Brain (organoid and tissue), 16 donors: ENCODE measurements at places on chromosomes 2 and 18.
A peak's percentile ranks its signal among the peaks of the same experiment; 100 is the strongest.

DNA sequence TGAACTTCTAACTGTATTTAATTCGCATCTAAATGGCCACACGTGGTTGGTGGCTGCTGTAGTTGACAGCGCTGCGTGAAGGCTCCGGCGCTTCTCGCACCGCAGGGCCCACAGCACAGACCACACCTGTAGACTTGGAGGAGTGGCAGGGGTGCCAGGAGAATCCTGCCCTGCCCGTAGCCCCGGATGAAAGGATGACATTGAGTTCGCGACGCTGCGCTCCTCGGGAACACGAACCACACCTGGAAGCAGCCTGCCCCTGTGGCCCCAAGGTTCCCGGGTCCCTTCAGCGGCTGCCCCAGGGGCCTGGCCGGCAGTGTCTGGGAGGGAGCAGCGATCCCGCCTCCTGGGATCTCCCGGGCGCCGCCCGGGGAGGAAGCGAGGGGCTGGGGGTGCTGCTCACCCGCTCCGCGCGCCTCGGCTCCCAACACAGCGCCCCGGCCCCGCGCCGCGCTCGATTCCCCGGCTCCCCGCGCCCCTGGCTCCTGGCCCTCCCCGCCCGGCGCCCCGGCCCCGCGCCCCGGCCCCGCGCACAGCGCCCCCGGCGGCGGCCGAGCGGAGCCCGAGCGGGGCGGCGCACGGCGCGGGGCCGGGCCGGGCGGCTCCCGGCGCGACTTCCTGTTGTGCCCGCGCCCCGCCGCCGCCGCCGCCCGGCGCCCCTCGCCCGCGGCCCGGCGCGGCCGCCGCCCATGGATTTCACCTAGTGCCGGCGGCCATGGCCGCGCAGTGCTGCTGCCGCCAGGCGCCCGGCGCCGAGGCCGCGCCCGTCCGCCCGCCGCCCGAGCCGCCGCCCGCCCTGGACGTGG lies at the start of gene RNPEPL1:
Gene RNPEPL1, plus strand, starts transcription at position 613 of the 806 bp plus-strand sequence. Its CDS starts 103 bp downstream, at position 716.
- DNase-seq: peak; percentile 55

GRCh38 chr2:12807907-12808810 lies 91.4 kb downstream of the TRIB2 start:
- no peak for DNase-seq

- DNase-seq: no peak
Measured at GRCh38 chr18:9753846-9754245, 45.7 kb downstream of the RAB31 start.

GRCh38 chr2:203646266-203646864 lies 60.1 kb upstream of the CD28 start:
- no peak for DNase-seq

GRCh38 chr2:96157649-96158553 lies 12.7 kb upstream of the DUSP2 start:
- DNase-seq: no peak

- DNase-seq: no peak
Measured at GRCh38 chr2:200230716-200231115, 75.8 kb upstream of the SPATS2L start.

DNA sequence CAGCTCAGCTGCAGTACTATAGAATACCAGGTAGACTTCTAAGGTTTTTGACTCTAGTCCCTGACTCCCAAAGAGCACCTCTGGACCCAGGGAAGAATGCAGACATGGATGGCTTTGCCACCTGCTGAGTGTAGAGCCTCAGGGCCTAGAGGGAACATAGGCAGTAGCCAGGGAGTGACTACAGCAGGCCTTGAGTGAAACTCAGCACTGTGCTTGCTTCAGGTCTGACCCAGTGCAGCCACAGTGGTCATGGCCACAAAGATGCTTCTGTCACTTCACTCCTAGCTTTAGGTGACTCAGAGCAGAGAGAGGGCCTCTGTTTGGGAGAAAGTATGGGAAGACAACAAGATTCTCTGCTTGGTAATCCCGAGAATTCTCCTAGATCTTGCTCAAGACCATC lies 162.2 kb upstream of the ITGA4 start:
- no peak for DNase-seq

DNA sequence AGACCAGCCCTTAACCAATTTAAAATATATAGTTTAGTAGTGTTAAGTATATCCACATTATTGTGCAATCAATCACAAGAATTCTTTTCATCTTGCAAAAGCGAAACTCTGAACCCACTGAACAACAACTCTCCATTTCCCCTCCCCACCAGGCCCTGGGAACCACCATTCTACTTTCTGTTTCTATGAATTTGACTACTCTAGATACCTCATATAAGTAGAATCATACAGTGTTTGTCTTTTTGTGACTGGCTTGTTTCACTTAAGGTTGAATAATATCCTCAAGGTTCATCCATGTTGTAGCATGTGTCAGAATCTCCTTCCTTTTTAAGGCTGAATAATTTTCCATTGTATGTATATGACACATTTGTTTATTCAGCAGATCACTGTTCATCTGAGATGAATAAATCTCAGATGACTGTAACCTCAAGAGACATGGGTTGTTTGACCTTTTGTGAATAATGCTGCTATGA lies 8.1 kb upstream of the SOS1 start:
- no peak for DNase-seq
